ENCODE measurements at places on chromosomes 5 and 9.
A peak's percentile ranks its signal among the peaks of the same experiment; 100 is the strongest.

DNA sequence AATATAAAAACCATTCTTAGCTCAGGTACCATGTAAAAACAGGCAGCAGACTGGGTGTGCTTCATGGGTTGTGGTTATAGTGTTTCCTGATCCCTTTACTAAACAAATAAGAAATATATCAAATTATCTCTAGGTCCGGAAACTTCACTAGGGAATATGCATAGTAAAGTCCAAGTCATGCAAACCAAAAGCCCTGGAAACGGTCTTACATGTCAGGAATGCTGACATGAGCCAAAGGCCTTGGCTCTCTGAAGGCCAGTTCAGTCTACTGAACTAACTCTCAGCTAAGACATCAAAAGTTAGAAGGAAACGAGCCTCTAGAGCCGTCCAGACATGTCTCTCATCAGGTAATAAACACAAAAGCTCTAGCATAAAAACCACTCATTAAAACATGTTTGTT, 778.9 kb upstream of the ZNF608 start:
- DNase-seq = peak; percentile 2

GRCh38 chr9:114834386-114834785, 28.5 kb upstream of the TNFSF15 start:
- no peak for DNase-seq

- no peak for DNase-seq
Measured at GRCh38 chr5:68225188-68225910, 9.8 kb downstream of the PIK3R1 start.

DNA sequence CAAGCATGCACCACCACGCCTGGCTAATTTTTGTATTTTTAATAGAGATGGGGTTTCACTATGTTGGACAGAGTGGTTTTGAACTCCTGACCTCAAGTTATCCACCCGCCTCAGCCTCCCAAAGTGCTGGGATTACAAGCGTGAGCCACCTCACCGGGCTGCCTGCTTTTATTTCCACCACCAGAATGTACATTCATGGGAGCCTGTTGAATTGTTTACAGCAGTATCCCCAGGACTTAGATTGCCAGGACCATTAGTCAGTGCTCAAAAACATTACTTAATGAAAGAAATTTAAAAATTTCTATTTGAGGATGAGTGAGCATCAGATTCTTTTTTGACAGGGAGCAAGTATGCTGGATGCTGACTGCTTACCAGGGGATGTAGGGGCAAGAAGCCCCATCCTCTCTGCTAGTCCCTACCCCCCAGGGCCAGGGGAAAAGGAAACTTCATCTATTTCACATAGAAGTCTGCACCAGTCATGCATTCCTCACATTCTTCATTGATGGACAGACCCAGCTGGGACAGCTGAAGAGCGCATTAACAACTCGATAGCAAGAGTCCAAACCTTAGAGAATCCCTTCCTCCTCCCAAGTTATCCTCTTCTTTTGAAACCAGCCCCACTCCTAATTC, 10.3 kb upstream of the RGMB start:
- peak; percentile 16 for DNase-seq

DNA sequence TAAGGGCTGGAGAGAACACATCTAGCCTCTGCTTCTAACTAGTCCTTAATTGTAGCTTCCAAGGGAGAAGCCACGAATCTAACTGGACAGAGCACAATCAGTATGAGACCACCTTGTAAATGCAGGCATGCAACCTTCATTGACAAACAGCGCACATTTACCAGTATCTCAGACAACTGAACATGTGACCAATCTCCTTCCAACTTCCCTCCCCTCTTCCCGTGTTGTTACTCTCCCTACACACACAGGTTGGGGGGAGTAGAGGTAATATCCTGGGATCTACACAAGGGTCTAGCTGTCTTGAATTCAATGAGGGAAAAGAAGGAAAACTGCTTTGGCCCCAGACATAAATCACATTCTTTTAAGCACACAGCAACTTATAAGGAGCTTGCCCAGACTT, 77.6 kb downstream of the LIFR start:
- DNase-seq = no peak

DNA sequence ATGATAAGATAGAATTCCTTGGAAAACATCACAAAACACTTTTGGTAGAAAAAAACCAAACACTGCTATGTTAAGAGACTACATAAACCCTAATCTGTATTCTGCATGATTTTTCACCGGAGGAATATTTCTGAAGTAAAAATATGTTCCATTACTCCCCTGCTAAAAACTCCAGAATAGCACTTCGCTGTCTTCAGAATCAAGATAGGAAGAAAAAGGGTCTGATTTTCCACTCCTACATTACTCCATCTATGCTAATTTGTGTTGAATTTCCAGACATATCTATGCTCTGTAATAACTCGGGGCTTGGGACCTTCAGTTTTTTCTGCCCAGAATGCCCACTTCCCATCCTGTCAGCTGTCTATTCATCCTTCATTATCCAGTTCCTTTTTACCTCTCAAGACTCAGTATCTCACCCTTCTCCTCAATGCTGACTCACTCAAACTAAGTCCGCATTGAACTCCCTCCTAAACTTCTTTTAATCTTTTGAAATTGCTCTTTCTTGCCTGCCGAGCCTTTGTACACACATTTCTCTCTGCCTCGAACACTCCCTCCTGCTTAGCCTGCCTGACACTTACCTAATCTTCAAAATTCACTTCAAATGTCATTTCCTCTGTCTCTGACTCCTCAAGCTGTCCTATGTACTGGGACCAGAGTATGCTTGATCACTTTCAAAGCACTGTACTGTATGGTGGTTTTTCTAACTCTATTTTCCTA, 171.0 kb downstream of the ARRDC3 start:
- DNase-seq = no peak
